ENCODE measurements at places on chromosomes 1 and 21. TPM values are rescaled to one million over a fixed set of nuclear protein-coding genes. Genes with fewer than 3 reads are reported as not detected.

DNA sequence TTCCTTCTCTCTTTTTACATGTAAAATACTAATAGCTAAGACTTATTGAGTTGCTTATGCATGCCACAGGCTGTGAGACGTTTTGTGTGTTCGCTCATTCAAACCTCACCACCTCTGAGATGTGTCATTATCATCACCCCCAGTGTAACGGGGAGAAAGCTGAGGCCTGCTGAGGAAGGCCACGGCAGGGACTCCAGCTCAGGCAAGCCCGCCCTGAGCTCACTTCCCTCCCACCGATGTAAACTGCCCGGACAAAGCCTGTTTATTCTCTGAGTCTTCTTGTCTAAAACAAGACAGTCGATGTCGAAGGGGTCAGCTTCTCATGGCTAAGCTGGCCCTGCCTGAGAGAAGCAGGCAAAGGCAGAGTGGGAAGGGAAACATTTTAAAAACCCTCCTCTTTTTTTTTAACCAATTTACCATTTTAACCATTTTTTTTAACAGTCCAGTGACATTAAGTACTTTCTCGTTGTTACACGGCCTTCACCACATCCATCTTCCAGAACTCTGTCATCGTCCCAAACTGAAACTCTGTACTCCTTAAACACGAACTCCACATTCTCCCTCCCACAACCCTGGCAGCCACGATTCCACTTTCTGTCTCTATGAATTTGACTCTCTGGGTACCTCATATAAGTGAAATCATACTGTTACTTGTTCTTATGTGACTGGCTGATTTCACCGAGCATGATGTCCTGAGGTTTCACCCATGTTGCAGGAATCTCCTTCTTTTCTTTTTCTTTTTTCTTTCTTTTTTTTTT lies 204.8 kb upstream of the GALNT2 start:
- no peak for DNase-seq

GRCh38 chr1:47662068-47662467 lies 224.2 kb downstream of the FOXD2 start:
- no peak for DNase-seq

DNA sequence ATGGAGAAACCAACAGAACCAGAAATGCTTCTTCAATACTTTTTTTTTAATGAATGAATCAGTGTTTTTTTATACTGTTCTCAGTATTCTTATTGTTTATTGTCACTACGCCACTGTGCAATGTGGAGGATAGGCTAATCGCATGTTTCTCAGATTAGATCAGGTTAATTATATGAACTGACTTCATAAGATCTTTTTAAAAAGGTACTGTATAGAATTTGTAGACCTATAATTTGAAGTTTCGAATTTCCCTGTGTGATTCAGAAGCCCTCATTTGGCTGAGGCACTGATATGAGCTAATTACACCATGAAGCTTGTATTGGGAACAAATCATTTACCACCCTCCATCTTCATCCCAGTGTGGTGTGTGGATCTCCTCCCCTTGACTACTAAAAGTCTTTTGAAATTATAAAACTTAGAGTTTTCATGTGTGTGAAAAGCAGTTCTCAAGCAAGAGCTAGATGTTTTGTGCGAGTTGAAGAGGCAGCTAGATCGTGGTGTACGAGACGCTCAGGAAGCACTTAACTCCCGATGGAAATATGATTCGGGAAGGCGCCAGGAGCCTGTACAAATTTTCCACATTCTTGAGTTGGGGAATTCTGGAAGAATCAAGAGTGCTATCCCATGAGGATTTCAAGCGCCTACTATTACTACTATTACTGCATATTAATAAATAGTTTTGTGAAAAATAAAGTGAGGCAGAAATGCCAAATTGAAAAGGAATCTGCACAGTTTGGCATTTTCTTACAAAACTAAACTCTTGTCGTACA lies 52.1 kb upstream of the KCNE2 start:
- no peak for DNase-seq

- no peak for DNase-seq
Measured at GRCh38 chr1:43241413-43241836, 28.4 kb upstream of the TMEM125 start.

- no peak for DNase-seq
Measured at GRCh38 chr1:97017895-97018294, 296.3 kb downstream of the PTBP2 start.

Gene FCAMR
- total RNA-seq, result 31.1 TPM

DNA sequence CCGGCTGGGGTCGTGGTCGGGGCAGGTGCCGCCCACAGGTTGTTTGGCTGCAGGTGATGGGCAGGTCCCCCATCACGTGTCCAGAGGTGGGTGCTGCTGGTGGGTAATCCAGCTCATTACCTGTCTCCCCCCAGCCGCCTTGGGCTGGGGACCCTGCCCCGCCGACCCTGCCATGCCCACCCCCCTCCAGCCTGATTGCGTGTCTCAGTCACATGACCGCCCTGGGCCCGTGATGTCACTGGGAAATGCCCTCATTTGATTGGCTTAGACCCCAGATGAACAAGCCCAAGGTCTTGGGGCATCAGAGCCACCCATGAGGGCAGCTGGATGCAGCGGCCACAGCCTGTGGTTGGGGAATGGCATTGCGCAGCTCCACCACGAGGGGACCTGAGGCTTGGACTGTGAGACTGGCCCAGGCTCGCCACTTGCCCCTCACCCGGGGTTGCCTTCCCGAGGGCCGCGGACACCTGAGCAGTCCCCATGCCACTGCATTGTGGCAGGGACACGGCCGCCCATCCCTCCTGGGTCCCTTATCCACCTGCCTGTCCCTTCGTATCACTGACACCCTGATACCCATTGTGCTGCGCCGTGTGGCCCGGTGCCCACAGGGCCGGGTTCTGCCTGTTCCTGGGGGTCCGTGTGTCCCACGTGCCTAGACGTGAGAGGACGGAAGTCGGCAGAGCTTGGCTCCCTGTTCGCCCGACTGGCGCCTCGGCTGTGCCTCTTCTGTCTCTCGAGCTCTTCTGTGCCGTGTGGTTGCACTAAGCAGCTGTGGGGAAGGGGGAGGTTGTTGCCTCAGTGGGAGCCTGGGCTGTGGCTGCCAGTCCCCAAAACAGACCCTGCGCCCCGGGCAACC lies 68.0 kb downstream of the FAAP20 start:
- no peak for DNase-seq

Gene CRYBG2
- not detected for total RNA-seq

GRCh38 chr1:213335084-213335483 lies 284.0 kb downstream of the RPS6KC1 start:
- no peak for DNase-seq

- DNase-seq, result no peak
Measured at GRCh38 chr1:70025052-70025451, 180.3 kb downstream of the LRRC40 start.

GRCh38 chr1:235553112-235553551 lies 48.9 kb upstream of the B3GALNT2 start:
- DNase-seq, result no peak

DNA sequence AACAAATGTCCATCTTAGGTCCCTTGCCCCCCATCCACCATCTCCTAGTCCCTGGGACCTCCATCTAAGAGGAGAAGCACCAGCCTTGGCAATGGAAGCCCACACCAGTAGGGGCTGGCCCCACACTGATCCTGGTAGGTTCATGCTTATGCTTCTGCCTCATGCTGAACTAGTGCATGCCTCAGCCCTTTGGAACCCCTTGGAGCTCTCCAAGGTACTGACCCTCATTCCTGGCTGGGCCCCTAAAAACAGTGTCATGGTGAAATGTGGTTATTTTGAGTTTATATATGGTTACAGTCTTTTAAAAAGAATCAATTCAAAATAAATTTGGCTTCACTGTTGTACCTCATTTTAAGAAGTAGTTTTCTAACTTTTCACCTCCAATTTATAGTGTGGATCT lies 108.3 kb downstream of the HIVEP3 start:
- no peak for DNase-seq

Data from right lobe of liver (tissue), 6 donors.